AG04449 (cell line): ENCODE measurements at places on chromosomes 12 and 14.

DNA sequence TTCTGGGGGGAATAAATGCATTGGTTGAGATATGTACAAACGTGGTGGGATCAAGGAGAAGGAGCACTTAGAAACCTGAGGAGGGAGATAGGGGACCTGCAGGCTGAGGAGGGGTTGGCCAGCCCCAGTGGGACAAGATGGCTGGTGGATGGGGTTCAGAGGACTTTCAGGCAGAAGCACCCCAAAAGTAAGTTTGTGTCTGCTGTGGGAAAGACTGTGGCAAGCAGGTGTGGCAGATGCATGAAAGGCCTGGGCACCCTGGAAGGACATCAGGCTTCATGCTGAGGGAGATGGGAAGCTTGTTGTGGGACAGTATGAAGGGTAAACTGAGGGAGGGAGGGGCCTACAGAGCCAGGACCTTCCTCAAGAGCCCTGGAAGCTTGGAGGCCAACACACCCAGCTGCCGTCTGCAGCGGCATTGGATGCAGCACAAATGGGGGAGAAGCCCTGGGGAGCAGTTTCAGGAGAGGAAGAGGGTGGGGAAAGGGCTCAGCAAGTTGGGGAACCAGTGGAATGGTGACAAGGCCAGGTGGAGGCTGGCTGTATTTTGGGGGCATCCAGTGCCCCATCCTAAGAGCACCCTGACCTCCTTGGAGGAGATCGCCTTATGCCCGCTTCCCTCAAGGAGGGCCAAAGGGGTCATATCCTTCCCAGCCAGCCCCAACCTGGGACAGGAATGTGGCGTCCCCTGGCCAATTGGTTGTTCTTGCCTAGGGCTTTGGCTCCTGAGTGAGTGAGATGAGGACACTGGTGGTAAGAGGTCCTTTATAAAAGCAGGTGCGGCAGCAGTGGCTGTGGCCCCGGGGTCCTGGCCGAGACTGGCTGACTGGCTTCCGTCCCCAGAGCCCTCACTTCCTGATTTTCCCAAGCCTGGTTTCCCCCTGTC lies 20.7 kb downstream of the NFKBIA start:
- DNase-seq = no peak

- no peak for DNase-seq
Observed at GRCh38 chr14:57275023-57275664, 6.4 kb downstream of the AP5M1 start.

DNA sequence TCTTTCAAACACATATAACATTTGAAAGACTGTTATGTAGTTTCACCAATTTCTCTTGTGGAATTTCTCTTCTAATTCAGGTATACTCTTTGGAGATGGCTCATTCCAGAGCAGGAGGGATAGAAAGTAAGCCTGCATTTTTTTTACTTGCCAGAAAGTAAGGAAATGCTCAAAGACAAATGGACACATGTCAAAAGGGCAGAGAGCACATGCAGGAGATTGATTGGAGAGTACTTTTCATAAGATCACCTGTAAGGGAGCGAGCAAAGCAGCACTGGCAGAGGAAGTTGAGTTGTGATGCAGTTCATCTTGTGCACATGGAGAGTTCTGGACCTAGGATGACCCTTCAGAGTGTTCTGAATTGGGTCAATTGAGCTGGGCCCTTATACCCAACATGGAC lies 51.4 kb upstream of the FBXO33 start:
- DNase-seq = no peak

- DNase-seq = peak; percentile 41
Observed at GRCh38 chr12:106078358-106079010, 60.3 kb downstream of the NUAK1 start.

GRCh38 chr12:116480210-116480810 lies 78.9 kb upstream of the MAP1LC3B2 start:
- no peak for DNase-seq
